ENCODE measurements at places on chromosomes 7 and 10.

DNA sequence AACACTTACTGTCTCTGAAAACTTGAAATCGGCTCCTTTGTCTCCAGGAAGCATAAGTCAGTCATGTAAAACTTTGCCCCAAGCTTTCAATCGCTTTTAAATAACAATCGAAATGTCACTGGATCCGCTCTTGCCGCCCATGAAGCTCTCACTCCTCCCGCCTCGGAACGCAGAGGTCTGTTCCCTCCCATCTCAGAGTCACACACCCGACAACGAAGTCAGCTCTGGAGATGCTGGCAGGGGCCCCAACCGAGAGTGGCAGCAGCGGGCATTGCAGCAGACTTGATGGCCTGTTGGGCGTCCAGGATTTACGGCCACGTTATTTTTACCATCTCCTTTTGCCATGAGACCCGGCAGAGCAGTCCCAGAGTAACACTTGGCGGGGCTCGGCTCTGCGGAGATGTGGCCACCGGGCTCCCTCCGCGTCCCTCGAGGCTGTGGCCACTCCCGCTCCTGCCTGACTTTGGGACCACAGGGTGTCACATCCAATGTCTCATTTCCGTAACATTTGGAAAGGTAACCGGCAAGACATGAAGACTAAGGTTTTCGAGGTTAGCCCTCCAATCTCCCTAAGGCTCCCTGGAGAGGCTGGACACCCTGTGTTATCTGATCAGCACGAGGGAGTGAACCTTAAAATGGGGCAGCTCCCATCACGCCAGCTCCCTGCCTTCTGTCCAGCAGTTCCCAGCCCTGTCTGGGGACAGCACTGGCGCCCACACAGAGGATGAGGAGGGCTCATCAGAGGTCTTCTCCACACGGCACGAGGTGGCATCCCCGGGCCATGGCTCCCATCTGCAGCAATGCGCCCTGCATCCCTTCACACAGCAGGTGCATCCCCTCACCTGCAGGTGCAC lies 62.8 kb upstream of the ADGRA1 start:
- no peak overlapping the region for H3K4me3 ChIP-seq
- H3K27me3 ChIP-seq: no peaks in the 10 kb centered on the region
- no peaks in the 10 kb centered on the region for H3K4me1 ChIP-seq
- H3K36me3 ChIP-seq: no peaks in the 10 kb centered on the region
- DNase-seq: no peak

DNA sequence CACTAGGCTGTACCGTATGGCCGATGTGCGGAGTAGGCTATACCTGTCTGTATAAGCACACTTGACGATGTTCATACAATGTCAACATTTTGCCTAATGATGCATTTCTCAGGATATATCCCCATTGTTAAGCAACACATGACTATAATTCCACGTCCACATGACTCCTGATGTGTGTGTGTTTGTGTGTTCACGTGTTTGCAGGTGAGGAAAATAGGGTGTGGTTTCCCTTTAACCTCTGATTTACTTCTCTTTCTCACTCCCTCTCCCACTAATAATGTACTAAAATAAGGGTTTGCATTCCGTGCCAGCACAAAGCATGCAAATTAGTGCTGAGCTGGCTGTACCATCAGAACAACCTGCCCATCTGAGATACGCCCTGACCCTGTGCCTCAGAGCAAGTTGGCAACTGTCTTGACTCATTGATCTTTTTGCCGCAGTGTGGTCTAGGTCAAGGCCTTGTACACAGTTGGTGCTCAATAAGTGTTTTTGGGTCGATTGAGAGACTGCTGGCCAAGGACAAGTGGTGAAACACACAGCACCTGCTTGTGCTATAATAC lies 64.6 kb upstream of the DOCK1 start:
- H3K27ac ChIP-seq: no peak overlapping the region
- H3K4me3 ChIP-seq: no peak overlapping the region
- H3K36me3 ChIP-seq: no peaks in the 10 kb centered on the region
- H3K4me1 ChIP-seq: no peaks in the 10 kb centered on the region
- DNase-seq: no peak
- no peaks in the 10 kb centered on the region for H3K27me3 ChIP-seq

DNA sequence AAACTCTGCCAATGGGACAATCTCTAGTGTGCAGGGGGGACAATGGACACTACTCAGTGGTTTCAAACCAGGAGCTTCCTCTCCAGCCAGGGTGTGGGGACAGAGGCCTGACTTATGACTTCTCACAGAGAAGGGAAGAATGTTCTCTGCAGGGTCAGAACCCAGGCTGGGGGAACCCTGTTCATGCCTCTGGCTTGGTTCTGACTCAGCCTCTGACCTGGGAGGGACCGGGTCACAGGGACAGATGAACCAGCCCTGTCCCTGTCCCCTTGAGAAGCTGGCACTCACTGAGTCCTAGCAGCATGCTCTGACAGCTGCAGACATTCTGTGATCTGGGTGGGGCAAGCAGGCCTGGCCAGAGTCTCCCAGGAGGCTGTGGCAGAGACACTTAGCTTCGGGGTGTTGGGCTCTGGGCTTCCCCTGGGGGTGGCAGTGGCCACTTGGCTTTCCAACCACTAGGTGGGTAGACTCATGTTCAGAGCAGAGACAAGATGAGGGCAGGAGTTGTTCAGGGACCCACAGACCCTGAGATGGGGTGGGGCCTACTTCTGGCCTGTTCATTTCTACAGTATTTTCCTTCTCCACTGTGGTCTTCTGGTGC lies 13.6 kb downstream of the TSPAN15 start:
- H3K4me1 ChIP-seq: no peaks in the 10 kb centered on the region
- no peak for DNase-seq
- H3K27me3 ChIP-seq: no peaks in the 10 kb centered on the region
- H3K27ac ChIP-seq: no peak overlapping the region
- H3K36me3 ChIP-seq: no peaks in the 10 kb centered on the region

- DNase-seq: peak; percentile 14
- H3K4me3 ChIP-seq: no peak overlapping the region
- H3K36me3 ChIP-seq: no peaks in the 10 kb centered on the region
- H3K27ac ChIP-seq: no peak overlapping the region
- H3K27me3 ChIP-seq: no peaks in the 10 kb centered on the region
- H3K4me1 ChIP-seq: no peaks in the 10 kb centered on the region
Measured at GRCh38 chr7:7554649-7555575, 11.8 kb upstream of the MIOS start.

- no peaks in the 10 kb centered on the region for H3K4me1 ChIP-seq
- H3K27me3 ChIP-seq: no peaks in the 10 kb centered on the region
- H3K36me3 ChIP-seq: no peaks in the 10 kb centered on the region
- no peak for DNase-seq
- no peak overlapping the region for H3K4me3 ChIP-seq
- no peak overlapping the region for H3K27ac ChIP-seq
Measured at GRCh38 chr10:88392222-88392621, 190.9 kb downstream of the RNLS start.

GRCh38 chr7:141123522-141123921 lies 49.7 kb downstream of the TMEM178B start:
- DNase-seq: no peak
- H3K27ac ChIP-seq: no peak overlapping the region
- H3K27me3 ChIP-seq: no peaks in the 10 kb centered on the region
- no peaks in the 10 kb centered on the region for H3K36me3 ChIP-seq

DNA sequence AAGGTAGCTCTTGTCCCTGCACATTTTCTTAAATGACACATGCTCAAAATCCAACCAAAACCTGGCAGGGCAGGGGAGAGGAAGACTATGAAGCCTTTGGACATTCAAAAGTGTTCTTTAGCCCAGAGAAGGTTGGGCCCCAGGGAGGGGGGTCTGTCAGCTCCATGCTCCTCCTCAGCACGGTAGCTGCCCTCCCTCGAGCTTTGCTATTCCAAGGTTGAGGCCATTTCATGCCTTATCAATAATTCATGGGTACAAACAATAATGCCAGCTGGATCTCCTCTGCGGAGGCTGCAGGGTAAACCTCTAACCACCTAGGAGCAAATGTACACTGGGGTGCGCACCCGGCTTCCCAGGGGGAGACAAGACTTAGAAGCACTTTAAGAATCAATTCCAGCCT lies 61.5 kb downstream of the SLIT1 start:
- H3K4me1 ChIP-seq: no peaks in the 10 kb centered on the region
- no peak overlapping the region for H3K4me3 ChIP-seq
- no peaks in the 10 kb centered on the region for H3K36me3 ChIP-seq
- DNase-seq: no peak

- no peaks in the 10 kb centered on the region for H3K4me1 ChIP-seq
- no peak overlapping the region for H3K4me3 ChIP-seq
- no peak overlapping the region for H3K27ac ChIP-seq
- H3K36me3 ChIP-seq: no peaks in the 10 kb centered on the region
- no peaks in the 10 kb centered on the region for H3K27me3 ChIP-seq
Measured at GRCh38 chr10:22736134-22736533, 21.8 kb upstream of the PIP4K2A start.

DNA sequence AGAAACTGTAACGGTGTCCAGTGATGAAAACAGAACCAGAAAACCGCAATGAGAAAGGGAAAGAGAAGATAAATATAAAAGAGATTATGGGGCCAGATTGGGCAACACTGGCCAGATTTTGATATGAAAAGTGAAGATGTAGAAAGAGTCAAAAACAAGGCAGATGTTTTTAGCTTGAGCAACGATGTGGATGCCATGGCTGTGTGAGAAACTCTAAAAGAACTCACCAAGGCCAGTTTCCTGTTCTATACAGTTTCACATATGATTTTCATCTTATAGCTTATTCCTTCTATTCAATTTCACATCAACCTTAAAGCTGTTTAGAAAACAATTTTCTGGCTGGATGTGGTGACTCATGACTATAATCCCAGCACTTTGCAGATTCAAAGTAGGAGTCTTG lies 36.3 kb downstream of the CSTF2T start:
- H3K4me1 ChIP-seq: no peaks in the 10 kb centered on the region
- no peak overlapping the region for H3K27ac ChIP-seq
- no peaks in the 10 kb centered on the region for H3K36me3 ChIP-seq
- DNase-seq: no peak
- H3K4me3 ChIP-seq: no peak overlapping the region
- H3K27me3 ChIP-seq: no peaks in the 10 kb centered on the region
